ENCODE measurements at places on chromosomes 6 and 20.
A peak's percentile ranks its signal among the peaks of the same experiment; 100 is the strongest.

- no peak for DNase-seq
These were observed 109.4 kb upstream of the AKAP12 start for GRCh38 chr6:151130329-151130728.

DNA sequence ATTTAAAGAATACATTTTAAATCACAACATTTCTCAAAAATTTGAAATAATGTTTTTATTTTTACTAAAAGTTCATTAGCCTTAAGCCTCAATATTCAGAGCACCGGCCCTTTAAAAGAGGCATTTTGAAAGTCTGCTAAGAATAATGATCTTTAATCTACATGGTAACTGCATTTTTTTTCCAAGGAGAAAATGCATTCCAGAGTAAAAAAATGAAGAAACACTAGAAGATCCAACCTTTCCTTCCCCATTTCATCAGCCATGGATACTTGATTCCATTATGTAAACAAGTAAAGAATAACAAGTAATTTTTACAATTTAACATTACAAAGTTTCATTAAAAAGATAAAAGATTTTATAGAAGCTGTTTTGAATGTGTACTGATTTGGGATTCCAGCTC lies 21.8 kb downstream of the LCA5 start:
- no peak for DNase-seq

DNA sequence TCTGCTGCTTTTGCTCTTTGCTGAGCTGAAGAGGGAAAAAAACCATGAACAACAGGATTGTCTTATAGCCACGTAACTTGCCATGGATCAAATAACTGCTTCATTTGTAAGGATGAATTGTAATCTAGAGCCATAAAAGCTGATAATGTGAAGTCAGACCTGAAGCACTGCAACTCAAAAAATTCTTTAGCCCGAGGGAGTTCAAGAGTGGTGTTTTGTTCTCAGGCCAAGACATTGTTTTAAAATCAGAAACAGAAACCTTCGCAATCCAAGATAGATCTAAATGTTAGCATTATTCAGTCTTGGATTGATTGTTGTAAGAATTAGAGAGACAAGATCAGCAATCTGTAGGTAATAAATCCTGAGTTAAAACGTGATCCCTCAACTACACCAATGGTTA lies at the start of gene TRAPPC3L:
TSS of gene TRAPPC3L (minus strand) at position 34 of the 400 bp plus-strand sequence. CDS start 170 bp downstream, outside the sequence.
- no peak for DNase-seq

DNA sequence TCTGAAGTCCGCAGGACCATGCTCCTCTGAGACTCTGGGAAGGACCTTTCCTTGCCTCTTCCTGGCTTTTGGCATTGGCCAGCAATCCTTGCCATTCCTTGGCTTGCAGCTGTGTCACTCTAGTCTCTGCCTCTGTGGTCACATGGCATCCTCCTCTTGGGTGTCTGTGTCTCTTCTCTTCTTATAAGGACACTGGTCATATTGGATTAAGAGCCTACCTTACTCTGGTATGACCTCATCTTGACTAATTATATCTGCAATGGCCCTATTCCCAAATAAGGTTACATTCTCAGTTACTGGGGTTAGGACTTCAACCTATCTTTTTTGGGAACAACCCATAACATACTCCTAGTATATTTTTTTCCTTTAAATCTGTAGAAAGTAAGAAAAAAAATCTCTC lies 49.9 kb upstream of the GTSF1L start:
- DNase-seq: no peak

DNA sequence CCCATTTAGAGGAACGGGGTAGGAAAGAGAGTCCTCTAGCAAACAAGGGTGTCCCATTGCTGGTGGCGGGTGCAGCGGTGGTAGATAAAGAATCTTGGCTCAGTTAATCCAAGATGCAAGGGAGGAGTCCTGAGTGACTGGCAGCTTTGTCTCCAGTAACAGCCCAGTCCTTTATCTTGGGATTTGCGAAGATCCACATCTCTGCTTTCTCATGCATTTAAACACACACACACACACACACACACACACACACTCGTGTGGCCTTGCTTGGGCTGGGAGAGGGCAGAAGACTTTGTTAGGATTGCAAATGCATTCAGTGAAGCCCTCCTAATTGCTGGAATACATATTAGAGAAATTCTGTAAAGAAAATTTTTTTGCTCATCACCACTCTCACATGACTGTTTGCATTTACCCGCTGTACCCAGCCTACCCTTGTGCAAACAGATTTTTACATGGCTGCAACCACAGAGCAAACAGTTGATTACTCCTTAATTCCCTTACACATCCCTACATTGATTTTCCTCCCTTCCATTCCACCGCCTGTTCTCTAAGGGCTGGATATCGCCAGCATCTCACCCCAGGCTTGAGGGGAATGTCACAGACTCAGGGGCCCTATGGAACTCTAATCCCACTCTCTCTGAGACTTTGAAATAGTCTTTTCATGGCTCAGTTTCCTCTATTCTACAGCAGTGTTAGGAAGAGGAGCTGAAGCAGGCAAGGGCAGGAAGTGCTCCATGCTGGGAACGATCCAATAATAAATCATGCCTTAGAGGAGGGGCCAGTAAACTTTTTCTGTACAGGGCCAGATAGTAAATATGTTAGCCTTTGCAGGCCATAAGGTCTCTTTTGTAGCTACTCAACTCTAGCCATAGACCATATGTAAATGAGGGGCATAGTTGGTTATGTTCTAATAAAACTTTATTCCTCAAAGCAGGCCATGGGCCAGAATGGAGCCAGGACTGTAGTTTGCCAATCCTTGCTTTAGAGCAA lies 3.5 kb downstream of the C6orf132 start:
- DNase-seq: no peak

GRCh38 chr6:65776332-65776731 lies 69.3 kb upstream of the EYS start:
- no peak for DNase-seq

- no peak for DNase-seq
These were observed 28.5 kb downstream of the SF3B5 start for GRCh38 chr6:144066741-144067484.

DNA sequence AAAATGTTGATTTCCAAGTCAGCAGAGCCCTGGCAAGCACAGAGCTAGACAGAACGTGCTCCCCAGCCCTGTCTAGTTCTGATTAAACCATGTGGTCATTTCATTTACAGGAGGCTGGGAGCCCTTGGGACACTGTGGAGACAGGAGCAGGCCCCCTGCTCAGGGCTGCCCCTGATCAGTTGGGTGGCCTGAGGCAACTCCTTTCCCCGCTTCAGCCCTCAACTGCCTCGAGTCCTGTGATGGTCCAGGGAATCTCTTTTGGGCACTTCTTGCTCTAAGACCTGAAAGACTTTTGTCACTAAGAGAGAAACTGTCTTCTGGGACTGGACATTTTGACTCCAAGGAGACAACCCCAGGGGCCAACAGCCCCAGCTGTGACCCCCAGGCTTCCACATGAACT lies 13.5 kb downstream of the DYNLRB1 start:
- no peak for DNase-seq

GRCh38 chr6:56346958-56347357 lies 99.6 kb upstream of the COL21A1 start:
- no peak for DNase-seq

DNA sequence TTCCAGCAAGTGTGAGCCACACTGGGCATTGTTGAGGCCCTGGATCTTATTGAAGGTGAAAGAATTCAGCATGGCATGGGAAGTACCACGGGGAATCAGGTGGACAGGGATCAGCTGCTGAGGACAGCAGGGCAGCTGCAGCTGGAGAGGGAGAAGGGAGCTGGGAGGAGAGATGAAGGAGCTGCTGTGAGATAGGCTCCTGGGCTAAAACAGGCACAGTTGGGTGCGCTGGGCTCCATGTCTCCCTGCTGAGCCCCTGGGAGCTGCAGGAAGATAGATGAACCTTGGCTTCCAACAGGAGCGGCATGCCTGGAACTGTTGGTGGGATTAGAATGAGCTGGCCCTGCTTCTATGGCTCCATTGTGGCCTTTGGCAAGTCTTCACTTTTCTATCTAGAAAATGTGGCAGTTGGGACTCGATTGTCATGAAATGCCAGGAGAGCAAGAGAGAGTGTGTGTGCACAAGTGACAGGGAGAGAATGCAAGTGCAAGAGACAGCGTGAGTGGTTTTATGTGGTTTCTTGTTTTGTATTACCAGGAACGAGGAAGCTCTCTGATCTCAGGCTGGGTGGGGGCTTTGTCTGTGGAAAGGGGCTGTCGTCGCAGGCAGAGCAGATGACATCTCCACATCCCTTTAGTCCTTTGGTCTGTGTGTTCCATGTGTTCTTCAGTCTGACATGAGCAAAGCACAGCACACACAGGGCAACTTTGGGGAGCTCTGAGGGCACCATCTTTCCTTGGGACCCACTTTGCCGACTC lies 20.4 kb downstream of the SNPH start:
- no peak for DNase-seq

DNA sequence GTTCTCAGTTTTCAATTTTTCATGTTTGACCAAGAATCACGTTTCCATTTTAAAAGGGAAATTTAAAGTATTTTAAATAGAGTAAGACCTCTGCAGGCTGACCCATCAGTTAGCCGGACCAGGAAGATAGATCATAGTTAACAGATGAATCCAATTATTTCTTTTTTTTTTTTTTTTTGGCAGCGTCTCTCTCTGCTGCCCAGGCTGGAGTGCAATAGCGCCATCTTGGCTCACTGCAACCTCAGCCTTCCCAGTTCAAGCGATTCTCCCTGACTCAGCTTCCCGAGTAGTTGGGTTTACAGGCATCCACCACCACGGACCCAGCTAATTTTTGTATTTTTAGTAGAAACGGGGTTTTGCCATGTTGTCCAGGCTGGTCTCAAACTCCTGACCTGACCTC lies 256.7 kb upstream of the CNR1 start:
- DNase-seq: no peak

DNA sequence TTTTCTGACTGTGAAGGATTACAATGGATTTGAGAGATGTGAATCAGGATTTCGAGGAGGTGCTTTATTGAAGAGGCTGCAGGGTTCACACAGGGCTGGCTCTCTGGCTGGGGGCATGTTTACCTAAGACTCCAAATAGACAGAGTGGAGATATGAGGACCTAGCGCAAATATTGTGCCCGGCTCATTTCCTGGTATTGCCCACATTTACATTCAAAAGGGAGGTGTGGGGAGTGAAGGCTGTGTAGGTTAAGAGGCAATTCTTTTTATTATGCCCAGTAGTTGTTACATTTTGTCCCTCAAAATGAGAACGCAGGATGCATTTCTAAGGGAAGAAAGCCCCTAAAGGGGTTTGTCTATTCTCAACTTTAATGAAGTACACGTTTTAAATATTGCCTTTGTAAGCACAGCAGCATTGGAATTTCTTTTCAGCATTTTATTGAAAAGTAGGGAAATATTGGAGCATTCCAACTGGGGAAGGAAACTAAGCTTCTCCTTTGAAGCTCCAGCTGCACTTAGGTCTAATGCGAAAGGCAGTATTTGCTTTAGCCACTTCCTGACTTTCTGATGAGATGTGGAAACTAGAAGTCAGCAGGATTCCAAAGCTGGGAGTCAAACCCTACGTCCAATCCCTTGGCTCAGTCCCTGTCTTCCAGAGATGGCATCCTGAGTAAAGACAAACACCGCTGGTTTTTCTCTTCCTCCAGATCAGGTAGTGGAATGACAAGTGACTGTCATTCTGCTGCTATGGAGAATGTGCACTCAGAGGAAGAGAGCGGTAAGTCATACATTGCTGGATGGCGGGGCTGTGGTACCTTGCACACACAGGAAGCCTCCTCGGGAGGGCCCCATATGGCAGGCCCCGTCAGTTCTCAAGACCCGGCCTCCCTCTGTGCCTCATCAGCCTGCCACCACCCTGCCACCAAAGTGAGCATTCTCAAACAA lies 70.7 kb downstream of the MYB start:
- no peak for DNase-seq

- DNase-seq: peak; percentile 68
These were observed 8.1 kb upstream of the ATXN1 start for GRCh38 chr6:16769131-16769985.

DNA sequence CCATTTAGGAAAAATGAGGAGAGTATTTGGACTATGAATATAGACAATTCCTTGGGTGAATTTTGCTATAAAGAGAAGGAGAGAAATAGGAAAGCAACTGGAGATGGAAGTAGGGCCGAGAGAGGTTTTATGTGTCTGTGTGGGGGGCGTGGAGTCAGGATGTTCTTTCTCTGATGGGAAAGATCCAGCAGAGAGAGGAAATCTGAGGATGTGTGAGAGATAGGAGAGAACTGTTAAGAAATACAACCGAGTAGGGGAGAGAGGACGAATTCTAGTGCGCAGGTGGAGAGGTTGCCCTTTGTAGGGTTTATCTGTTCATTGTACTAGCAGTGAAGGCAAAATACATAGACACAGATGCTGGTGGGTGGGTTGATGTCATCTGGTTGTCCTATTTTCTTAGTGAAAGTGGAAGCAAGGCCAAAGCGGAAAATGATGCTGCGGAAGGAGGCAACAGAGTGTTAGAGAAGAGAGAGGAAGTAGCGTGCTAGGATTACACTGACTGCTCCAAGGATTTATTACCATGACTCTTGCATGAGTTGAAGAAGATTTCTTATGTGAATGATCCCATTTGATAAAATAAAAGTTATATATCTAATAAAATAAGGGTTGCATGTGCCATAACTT lies 57.7 kb downstream of the CLVS2 start:
- no peak for DNase-seq

DNA sequence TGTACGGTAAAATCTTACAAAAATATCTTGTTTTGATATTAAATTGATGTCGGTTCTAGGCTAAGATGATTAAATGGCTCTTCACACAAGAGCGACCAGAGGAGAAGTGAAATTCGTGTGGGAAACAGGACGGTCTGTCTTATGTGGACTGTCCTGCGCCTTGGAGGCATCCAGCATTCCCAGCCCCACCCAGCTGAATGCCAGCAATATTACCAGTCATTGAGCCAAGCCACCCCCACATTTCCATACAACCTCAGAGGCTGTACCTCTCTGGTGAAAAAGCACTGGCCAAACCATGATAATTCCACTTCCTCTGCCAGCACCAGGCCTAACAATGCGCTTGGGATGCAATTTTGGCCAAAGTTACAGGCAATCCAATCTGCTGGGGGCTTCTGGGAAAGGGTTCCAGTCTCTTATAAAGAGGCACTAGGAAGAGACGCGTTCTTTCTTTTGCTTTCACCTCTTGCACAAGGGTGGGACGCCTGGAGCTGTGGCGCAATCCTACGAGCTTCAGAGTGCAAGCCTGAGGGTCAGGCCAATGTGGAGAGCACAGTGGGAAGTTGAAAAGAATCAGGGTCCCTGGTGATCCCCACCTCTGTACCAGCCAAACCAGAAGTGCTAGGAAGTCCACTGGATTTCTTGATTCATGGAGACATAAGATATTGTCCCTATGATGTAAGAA lies 213.1 kb downstream of the PREX1 start:
- DNase-seq: no peak
